ENCODE measurements at places on chromosomes 7 and 10.

GRCh38 chr10:125727436-125727835, 7.9 kb downstream of the EDRF1 start:
- peak; percentile 13 for DNase-seq

- no peak for DNase-seq
These were observed 123.8 kb upstream of the SLC26A5 start for GRCh38 chr7:103569621-103570305.

DNA sequence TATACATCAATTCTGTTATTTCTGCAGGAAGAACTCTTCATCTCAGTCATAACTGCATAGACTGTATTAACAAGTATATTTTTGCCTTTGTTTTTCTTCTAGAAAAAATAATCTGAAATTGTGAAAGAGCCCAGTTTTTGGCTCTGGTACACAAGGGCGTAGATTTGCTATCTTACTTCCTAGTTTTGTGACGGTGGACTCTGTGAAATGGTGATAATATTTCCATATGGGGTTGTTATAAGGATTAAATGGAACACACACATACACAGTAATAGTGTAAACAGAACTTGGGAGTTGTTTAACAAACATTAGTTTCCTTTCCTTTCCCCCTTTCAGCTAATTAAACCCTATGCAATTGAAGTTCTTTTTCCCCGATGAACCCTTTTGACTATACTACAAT, 108.7 kb downstream of the MKLN1 start:
- DNase-seq: no peak

DNA sequence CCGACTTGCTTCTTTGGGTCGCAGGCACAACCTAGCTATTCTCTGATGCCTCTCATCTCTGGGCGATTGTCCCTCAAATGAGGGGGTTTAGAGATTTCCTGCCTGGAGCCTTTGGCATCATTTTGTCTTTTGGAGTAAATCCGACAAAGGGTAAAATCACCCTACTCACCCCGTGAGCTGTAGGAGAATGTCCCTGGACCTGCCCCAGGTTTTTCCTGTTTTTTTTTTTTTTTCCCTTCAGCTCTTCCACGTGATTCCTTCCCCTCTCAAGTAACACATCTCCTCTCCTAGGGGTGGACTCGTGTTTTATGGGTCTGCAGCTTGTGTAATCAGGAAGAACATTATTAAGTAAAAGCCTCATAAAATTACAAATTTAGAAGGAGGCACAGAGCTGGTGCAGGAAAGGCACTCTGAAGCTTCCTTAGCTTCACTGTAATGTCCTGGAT, 128.4 kb upstream of the ZNF746 start:
- no peak for DNase-seq

GRCh38 chr10:45439873-45440272, 65.9 kb downstream of the ALOX5 start:
- DNase-seq: no peak

DNA sequence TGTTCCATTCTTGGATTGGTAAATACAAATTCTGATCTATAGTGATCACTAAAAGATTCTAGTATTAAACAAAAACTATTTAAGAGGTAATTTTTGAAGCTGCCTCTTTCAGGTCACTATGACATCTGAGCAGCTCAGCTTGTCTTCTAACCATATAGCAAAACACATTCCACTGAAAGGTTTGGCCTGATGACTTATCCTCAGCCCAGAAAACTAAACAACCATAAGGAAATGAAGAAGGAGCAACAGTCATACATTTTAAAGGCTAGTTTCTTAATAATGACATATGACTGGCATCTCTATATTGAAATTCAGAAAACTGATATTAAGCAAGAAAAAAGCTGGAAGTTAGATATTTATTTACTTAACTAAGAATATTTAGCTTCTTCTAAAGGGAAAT, 24.6 kb downstream of the NT5C2 start:
- no peak for DNase-seq

GRCh38 chr7:120272261-120272660, 714 bp upstream of the KCND2 start:
- peak; percentile 12 for DNase-seq

Data from small intestine (tissue), 16 donors.